ENCODE measurements at places on chromosomes 11 and 22. TPM values are rescaled to one million over a fixed set of nuclear protein-coding genes. Genes with fewer than 3 reads are reported as not detected.

Gene YPEL4
- 4.4 TPM for total RNA-seq

Gene IL18BP
- 5.7 TPM for total RNA-seq

Gene SYTL2
- total RNA-seq = 8.2 TPM

Gene GDPD4
- total RNA-seq = not detected

Gene TRIM77
- not detected for total RNA-seq

Gene MFNG
- total RNA-seq = 4.4 TPM

Gene CASP5
- not detected for total RNA-seq

Gene SPI1
- 5.1 TPM for total RNA-seq

Gene TLCD5
- 6.9 TPM for total RNA-seq

Gene PYGM
- total RNA-seq = 12.0 TPM

Gene BATF2
- 1.5 TPM for total RNA-seq

Gene HTR3A
- total RNA-seq = not detected

Gene OR8A1
- not detected for total RNA-seq

Gene SYCE3
- not detected for total RNA-seq

Gene TMEM132A
- 21.3 TPM for total RNA-seq

Gene KLHDC7B
- total RNA-seq = 0.10 TPM
